ENCODE measurements at places on chromosomes 3 and 15.

DNA sequence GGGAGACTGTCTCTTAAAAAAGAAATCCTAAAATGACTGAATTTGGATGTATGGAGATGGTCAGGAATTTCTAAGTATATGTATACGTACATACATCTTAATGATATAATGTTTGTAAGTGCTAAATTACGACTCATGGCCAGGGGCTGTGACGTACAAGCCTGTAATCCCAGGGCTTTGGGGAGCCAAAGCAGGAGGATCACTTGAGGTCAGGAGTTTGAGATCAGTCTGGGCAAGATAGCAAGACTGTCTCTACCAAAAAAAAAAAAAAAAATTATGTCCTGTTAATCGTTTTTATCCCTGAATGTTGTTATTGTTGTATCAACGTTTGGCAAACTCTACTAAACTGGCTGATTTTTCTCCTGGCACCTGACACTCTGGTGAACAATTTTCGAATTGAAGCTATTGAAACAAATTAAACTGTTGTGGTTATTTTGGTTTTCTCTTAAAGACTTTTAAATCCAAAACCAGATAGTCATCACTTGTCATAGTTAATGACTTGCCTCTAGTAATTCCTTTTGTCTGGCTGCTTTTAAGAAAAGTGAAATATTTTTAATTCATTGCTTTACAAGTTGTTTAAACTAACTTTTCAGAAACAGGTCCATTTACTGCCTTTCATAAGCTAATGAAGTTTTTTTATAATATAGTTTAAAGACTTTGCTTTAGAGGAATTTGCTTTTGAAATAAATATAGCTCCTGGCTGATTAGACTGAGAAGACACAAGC is 7.0 kb downstream of the MORF4L1 start:
- DNase-seq, result no peak

GRCh38 chr15:98868564-98868963 is 139.0 kb downstream of the PGPEP1L start:
- no peak for DNase-seq

DNA sequence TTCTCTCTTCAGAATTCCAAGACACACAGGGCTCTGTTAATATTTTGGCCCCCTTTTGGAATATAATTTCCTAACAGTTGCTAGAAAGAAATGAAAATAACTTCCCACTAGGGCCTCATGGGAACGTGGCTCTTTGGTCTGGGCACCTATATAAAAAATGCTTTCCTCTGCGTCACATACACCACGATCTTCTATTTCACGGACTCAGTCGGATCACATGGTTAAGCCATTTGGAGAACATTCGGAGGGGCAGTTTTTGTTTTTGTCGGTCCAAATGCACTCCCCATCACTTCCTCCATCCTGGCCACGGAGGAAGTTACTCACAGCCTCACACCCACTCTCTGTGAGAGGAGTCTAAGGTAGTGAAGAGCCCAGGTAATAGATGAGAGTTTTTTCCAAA is 21.0 kb downstream of the TMEM44 start:
- no peak for DNase-seq

GRCh38 chr3:133227813-133228212 is 172.0 kb upstream of the BFSP2 start:
- no peak for DNase-seq

GRCh38 chr3:42731476-42732195 is 29.0 kb upstream of the HHATL start:
- DNase-seq, result no peak

DNA sequence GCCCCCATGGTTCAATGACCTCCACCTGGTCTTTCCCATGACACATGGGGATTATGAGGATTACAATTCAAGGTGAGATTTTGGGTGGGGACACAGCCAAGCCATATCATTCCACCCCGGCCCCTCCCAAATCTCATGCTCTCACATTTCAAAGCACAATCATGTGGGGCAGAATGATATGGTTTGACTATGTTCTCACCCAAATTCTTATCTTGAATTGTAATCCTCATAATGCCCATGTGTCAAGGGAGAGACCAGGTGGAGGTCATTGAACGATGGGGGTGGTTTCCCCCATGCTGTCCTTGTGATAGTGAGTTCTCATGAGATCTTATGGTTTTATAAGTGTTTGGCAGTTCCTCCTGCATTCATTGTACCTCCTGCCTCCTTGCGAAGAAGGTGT is 2.4 kb upstream of the CLEC3B start:
- no peak for DNase-seq

DNA sequence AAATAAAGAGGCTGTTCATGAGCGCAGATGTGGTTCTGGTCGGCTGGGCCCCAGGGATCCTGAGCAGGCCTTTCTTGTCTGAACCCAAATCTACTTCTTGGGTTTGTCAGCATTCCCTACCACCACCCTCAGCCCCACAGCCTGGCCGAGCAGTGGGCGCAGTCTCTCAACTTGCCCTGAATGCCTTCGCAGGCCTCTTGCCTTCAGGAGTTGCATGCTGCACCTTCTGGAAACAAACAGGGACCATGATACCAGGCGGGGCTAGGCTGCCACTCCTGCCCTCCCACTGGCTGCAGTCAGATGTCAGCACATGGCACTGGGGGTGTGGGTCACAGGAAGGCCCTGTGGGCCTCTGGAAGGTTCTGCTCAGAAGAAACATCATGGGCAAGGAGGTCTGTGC is 13.2 kb upstream of the C15orf39 start:
- no peak for DNase-seq

DNA sequence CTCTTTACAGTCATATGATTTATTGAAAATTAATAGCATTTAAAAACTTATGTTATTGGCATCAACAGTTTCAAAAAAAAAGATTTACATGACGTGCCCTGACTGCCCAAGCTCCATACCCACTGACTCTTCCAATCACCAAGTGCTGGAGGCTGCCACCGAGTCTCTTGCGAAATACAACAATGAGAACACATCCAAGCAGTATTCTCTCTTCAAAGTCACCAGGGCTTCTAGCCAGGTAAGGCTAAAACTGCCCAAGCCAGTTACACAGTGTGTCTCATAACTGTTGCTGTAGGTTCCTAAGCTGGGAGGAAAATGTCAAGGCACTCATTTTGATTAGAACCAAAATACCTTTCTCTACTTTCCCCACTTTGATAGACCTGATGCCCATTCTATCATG is 4.5 kb downstream of the FETUB start:
- DNase-seq, result no peak

GRCh38 chr15:66178531-66178910 is 75.0 kb downstream of the MEGF11 start:
- DNase-seq, result no peak

GRCh38 chr3:77814845-77815244 is 774.9 kb downstream of the ROBO2 start:
- DNase-seq, result no peak

GRCh38 chr3:112445839-112446238 is 53.4 kb downstream of the BTLA start:
- DNase-seq, result no peak

- no peak for DNase-seq
Observed at GRCh38 chr15:70327328-70327855, 229.7 kb upstream of the TLE3 start.

GRCh38 chr15:63595688-63596087 is 1.5 kb upstream of the FBXL22 start:
- DNase-seq, result no peak

- no peak for DNase-seq
Observed at GRCh38 chr15:38091078-38091645, 156.7 kb downstream of the TMCO5A start.

DNA sequence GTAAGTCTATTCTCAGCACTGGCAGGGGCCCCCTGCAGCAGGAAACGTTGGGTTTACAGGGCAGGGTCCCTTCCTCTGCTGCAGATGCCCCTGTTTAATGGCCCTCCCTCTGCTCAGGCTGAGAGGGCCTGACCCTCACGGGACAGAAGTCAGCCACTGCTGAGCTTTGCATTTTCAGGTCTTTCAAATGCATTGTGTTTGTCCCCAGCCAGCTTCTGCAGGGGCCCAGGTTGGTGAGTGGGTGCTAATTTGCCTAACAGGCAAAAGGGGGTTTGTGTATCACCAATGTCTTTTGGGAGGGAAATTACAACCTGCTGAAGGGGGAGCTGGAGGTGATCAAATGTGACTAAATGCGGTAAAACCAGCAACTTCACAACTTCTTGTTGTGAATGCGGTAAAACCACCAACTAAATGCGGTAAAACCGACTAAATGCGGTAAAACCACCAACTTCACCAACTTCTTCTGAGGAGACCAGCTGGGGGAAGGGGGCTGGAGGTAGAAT is 44.8 kb upstream of the UBE2E1 start:
- DNase-seq, result no peak

GRCh38 chr3:45082142-45082538 is 56.0 kb downstream of the CLEC3B start:
- no peak for DNase-seq

DNA sequence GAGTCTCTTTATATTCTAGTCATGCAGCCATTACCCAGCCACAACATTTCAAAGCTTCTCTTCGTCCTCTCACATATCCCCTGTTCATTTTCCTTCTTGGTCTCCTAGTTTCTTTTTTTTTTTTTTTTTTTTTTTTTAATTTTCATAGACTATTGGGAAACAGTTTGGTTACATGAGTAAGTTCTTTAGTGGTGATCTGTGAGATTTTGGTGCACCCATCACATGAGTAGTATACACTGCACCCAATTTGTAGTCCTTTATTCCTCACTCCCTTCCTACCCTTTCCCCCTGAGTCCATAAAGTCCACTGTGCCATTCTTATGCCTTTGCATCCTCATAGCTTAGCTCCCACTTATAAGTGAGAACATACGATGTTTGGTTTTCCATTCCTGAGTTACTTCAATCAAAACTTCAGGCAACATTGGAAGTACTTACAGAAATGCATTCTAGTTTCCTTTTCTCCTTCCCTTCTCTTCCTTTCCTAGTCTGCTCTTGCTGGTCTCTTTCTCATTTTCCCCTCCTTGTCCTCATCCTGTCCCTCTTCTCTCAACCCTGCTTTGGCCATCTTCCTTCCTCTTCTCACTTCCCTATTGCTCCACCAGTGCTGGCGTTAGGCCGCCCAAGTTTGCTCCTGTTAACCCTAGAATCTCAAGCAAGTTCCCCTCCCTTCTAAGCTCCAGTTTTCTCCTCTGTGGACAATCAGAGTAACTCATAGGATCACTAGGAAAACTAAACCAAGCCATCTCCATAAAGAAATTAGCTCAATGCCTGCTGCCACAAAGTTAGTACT is 4.8 kb downstream of the ATP8B4 start:
- DNase-seq, result no peak

GRCh38 chr3:120449701-120450599 is 842 bp downstream of the FSTL1 start:
- no peak for DNase-seq

DNA sequence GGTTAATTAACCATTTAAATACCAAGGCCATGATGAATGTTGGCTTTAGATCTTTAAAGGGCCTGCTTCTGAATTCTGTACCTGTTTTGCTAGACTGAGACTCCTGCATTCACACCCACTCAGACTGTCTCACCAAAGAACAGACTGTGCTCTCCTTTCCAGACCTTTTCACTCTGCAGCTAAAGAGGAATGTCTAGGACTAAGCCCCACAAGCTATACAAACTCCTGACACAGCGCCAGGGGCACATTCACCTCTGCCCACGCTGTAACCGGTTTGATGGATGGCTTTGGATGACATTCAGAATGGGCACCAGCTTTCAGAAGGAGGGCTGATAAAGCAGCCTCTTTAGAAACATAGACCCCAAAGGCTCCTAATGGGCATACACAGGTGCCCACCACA is 200.1 kb downstream of the KCNMB2 start:
- DNase-seq, result no peak

DNA sequence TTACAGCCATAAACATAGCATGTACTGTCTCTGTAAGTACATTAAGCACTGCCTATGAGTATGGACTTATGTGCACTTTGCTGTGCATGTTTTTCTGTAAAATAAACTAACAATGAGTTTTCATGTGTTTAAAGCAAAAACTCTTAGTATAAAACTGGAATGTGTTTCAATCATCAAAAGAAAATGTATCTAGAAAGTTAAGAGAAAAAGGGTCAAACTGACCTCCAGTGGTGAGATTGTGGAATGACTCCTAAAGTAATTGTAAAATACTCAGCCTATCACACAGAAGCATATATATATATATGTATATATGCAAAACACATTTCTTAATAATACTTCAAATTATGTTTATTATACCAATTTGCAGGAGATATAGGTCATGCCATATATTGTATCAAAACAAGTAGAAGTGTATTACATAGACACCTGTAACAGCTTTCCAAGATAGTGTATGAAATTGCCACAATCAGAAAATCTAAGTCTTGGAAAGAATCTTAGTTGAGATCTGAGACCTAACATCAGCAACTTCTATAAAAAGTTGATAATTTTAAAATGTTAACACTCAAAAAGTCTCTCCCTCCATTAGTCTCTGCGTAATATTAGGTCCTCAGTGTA is 199.6 kb downstream of the FMN1 start:
- DNase-seq, result no peak

- DNase-seq, result no peak
Observed at GRCh38 chr15:94259863-94260262, 28.5 kb downstream of the MCTP2 start.

DNA sequence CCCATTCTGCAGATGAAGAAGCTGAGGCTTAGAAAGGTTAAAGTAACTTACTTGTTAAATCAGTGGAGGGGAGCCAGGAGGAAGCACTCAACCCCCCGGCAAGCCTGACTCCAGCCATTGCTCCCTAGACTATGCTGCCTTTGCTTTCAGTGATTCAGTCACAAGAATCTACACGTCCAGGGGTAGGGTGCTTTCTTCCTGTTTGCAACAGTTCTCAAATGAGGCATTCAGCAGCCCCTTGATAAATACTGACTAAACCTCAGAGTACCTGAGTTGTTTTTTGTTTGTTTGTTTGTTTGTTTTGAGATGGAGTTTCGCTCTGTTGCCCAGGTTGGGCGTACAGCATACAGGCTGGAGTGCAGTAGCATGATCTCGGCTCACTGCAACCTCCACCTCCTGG is 28.6 kb downstream of the MAGEF1 start:
- DNase-seq, result no peak

GRCh38 chr3:10816019-10816862 is at the start of gene SLC6A11:
Gene SLC6A11 (plus strand): TSS chr3:10816228. CDS start chr3:10816266, 38 bp downstream.
- DNase-seq, result no peak

DNA sequence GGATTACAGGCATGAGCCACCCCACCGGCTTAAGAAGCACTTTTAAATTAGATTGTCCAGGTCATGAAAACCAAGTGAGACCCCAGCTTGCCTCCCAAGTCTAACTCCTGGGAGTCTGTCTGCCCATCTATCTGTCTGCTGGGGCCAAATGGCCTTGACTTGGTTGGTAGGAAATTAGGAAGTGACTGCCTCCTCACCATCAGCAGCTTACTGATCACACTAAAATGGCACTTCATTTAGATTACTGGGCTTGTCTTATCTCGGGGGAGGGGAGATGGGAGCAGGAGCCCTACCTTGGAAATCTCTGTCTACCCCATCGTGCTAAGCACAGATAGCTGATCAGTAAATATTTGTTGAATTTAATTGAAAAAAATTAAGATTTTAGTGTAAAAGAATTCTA is 5.6 kb upstream of the LRRC2 start:
- DNase-seq, result no peak

- no peak for DNase-seq
Observed at GRCh38 chr3:184815046-184815930, 3.3 kb downstream of the VPS8 start.

DNA sequence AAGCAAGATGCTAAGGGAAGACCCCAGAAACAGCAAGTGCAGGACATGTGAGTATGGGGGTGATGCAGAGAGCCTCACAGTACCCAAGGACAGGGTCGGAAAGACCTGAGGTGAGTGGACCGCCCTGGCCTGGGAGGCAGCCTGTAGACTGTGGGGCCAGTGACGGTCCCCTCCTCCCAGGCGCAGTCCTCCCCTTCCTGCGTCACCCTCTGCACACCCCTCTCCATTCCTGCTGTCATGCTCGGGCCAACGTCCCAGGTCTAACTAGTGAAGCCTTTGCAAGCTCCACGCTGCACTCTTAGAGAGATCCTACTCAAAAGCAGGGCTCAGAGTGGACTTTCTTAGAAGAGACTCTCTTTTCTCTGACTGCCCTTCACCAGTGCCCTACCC is 41.6 kb downstream of the TM2D3 start:
- no peak for DNase-seq

All from CD8-positive, alpha-beta memory T cell (primary cell).